CD4-positive, alpha-beta T cell treated with Interleukin-15 for 1 hour (primary cell): ENCODE measurements at places on chromosomes 1 and 21.
A peak's percentile ranks its signal among the peaks of the same experiment; 100 is the strongest.

- no peak for DNase-seq
Measured at GRCh38 chr21:43879348-43880110, 14.5 kb downstream of the AGPAT3 start.

DNA sequence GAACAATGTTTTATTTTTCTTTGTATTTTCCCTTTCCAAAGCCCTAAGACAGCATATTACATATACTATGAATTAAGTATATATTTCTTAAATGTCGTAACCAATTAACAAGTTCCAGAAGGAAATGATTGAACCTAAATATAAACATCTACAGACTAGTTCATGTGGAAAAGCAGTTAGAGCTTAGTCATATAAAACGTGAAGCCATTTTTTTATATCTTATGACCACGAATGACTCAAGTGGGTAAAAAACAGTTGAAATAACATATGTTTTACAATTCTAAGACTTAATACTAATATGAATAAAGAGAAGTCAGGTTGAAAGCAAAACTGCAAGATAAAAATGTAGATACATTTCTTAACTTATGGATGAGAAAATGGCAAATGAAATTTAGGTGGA is 307.3 kb downstream of the BRINP3 start:
- DNase-seq, result no peak

GRCh38 chr1:26089125-26089524 is 21.7 kb upstream of the TRIM63 start:
- no peak for DNase-seq

GRCh38 chr1:159991513-159991912 is 37.5 kb upstream of the SLAMF9 start:
- no peak for DNase-seq

DNA sequence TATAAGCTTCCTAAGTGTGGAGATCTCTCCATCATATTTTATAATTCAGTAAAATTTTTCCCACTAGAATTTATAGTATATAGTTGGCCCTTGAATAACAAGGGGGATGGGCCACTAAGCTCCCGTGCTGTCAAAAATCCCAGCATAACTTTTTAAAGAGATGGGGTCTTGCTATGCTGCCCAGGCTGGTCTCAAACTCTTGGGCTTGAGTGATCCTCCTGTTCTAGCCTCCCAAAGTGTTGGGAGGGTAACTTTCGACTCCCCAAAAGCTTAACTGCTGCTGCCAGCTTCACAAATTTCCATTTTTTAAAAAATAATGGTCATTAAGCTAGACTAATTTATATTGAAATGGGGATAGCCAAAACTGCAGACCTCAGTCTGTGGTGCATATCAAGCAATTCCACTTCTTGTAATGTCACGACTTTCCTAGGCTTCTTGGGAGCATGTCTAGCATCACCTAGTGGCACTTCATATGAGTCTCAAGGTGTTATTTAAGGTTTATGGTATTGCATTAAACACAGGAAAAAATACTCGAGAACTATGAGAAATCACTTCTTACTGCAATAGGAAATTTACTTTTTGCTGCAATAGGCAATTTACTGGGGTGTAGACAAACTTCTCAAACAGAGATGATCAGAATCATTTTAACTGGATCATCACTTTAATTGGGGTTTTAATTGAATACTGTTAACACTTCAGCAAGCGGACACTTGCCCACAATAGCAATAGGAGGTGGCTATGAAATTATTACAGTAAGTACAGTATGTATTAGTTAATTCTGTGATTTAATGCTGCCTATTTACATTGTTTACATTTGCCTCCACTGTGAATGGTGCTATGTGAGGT is 19.3 kb upstream of the ACTA1 start:
- DNase-seq, result no peak

GRCh38 chr1:24905979-24906720 is 23.9 kb downstream of the RUNX3 start:
- peak; percentile 6 for DNase-seq

DNA sequence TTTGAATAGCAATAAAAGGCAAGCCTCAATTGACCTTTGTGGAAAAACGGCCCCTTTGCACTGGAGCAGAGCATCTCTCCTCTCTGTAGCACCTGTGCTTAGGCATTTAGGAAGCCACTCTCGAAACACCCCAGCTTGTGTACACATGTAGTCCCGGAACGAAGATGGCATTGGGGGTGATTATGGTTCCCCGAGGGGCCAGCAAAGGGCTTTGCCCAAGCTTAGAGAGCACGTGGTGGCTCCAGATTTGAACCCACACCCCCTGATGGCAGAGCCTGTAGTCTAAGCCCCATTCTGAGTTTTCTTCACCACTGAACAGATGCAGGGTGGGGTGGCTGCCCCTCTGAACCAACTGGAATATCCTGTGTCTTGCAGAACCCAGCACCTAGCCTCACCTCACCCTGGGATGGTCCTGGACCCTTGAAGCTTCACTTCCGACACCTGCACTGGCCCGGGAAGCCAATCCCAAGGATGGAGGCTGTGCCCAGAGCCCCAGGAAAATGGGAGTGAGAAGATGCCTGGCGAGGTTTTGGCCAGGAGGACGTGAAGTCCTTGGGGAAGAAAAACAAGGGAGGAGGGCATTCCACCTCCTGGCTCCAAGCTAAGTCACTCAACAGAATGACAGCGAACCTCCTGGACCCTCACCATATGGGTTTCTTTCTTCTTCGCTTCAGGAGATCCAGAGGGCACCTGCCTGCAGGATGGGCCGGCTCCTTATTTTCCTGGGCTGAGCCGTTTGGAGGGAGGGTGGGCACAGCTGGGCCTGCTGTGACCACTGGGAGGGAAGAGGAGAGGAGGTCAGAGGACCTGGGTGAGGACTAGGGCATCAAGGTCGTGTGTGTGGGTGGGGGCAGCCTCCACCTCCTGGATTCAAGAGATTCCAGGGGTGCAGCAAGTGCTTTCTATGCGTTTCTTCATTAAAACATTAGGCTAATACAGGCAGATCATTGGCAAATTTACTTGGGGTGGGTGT is 37.7 kb downstream of the IGFN1 start:
- DNase-seq, result no peak
